Activated T-cell treated with anti-CD3 and anti-CD28 coated beads, Interleukin-2, amount 50 U/mL, for 1 hour (primary cell): ENCODE measurements at places on chromosomes 12 and 14.

DNA sequence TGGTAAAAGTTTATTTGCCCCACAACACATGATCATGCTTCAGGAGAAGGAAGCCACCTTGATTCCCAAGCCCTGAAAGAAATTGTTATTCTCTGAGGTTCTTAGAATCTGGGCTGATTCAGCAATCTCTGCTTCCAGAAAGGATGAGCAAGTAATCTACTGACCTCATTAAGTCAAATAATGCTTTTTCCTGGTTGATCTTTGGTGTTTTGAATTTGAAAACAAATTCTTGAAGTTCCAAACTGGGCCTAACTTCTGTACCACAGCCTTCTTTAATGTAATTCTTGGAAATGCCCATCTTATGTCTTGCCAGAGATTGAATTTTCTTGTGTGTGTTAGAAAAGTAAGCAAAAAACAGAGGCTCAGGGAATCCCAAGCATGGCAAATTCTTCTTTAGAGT is 319.2 kb upstream of the DDHD1 start:
- no peak for DNase-seq

- DNase-seq = no peak
These were observed 57.4 kb downstream of the FSCB start for GRCh38 chr14:44449680-44450079.

DNA sequence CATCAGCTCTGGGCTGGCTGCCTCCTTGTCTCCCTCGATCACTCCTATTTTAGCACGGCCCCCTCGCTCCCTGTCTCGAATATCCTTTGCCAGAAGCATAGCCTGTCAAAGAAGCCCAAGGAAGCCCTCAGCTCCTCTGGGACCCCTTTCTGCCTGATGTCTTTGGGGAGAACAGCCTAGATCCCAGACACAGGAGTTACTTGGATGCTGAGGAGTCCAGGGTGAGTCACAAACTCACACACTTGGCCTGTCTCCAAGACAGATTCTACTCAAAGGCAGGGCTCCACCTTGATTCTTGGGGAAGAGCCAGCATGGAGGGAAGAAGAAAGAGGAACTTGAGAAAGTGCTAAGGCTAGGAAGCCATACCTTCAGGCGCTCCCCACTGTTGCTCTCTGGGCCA is 8.1 kb downstream of the AVIL start:
- no peak for DNase-seq

DNA sequence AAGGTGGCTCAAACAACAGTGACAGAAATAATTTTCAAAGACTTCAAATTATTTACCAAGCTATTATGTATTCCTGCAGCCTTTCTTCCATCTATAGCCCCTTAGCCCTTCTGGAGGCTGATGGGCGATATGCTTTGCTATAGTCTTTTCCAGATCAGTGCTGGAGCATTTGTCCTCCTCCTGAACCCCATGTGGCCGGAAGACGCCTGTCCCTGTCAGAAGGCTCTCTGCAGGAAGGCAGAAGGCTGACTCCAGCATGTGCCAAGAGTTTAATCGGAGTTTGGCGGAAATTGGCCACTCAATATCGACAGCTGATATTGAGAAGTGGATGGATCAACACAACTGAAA is 49.3 kb upstream of the MAX start:
- DNase-seq = no peak

DNA sequence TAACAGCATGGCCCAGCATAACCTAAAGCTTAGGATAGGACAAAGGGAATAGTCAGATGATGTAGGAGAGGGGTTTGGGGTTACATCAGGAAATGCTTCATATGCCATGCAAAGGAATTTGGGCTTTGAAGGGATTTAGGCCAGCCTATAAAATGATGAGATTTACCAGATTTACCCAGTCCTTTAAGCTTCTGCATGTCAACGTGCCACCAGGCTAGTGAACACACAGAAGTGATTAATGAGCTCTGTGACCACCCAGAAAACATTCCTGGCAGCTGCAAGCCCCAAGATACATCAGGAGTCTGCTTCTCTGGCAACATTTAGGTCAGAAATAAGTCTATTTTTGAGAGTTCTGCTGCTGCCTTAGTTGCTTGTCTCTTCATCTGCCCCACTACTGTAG is 118.3 kb downstream of the LRIG3 start:
- no peak for DNase-seq

GRCh38 chr14:80944861-80945617 is 3.5 kb upstream of the CEP128 start:
- no peak for DNase-seq

DNA sequence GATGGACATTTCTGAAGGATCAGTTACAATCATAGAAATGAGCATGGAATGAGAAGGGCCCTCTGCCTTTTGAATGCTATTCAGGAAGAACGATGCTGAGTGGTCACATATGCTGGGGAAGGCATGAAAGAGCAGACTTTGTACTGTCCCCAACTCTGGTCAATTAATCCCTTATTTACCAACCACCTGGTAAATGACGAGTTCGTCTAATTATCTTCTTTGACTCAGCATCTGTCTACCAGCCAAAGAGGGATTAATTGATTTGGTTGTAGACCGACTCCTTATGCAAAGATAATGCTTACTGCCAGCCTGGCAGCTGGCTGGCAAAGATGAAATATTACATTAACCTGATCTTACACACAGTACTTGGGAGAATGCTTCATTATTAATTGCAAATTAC is 152.2 kb downstream of the CHST11 start:
- DNase-seq = no peak

DNA sequence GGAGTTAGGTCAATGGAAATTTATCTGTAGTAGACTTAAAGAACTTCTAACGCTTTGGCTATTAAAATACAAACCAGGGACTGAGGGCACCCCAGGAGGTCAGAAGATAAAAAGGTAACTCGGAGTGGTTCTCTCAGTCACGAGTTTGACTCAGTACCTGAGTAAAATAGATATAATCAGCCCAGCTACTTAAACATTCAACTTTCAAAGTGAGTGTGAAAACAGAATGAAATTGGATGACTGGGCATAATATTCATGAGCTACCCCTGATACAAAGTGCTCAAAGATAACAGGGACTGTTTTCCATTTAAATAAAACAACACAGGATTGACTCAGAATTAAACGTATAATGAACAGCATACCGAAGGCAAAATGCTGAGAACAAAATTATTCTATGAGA is 75.0 kb downstream of the FOXN3 start:
- DNase-seq = no peak

DNA sequence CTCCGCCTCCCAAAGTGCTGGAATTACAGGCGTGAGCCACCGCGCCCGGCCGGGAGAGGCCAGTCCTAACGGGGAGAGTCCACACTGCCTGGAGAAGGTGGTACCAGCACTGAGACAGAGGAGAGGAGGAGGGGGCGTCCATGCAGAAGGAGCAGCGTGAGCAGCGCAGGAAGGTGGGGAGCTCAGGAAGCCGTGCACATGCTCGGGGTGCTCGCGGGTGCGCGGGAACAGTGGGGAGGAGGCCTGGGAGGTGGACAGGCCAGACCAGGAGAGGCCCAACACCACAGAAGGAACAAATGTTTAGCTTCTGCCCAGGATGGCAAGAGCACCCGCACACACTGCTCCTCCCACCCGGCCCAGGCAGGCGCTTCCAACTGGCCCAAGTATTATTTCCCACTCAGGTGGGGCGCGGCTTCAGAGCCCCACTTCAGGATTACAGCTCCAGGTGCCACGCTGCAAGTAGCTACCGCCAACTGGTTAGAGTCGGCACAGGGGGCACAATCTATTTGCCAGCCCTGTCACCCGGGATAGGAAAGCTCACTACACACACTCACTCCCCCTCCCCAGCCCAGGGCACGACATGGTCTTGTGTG is 80.8 kb upstream of the BCL11B start:
- DNase-seq = no peak

DNA sequence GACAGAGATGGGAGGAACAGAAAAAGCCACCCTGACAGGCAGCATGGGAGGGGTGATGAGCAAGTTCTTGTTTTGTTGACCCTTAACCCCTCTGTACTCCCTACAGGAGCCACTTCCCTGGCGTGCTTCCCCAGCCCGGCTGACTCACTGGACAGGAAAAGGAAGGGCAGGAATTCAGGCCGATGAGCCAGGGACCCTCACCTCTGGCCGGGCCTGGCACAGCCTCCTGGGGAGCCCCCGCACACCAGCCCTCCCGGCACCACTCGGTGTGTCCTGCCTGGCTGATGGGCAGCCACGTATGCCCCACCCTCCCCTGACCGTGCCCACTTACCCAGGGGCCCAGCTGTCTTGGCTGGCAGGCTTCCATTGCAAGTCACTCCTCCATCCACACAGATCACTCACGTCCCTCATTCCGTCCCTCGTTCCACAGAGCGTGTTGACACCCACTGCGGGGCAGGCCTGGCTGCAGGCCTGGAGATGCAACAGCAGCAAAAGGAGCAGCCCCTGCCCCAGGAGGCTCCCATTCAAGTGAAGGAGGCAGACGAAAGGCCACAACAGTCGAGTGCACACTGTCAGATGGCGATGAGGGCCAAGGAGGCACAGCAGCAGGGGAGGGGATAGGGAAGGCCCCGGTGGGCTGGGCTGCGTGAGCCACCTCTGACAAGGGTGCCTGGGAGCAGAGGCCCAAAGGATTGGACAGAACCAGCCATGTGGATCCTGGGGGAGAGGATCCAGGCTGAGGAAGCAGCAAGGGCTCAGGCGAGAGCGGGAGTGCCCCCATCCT is 19.7 kb upstream of the CD9 start:
- no peak for DNase-seq

- DNase-seq = no peak
These were observed 87.2 kb upstream of the SOX5 start for GRCh38 chr12:24036438-24037216.

GRCh38 chr14:61379639-61380184 is 58.3 kb downstream of the PRKCH start:
- no peak for DNase-seq
